ENCODE measurements at places on chromosomes 4 and X.
A peak's percentile ranks its signal among the peaks of the same experiment; 100 is the strongest.

DNA sequence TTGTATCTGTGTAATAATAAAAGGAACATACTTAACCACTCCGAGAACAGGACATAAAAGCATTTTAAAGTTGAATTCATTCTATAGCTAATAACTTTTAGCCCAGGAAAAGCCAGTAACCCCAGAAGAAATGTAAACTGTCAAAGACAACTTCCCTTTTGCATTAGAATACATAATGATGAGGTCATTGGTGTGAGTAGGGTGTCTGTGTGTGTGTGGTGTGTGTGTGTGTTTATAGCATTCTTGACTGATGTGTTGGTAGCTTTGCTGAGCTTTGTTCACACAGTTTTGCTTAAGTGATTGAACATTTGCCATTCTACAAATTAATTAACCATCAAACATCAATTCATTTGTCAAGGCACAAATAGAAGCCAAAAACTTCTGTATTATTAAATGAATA, 559.6 kb downstream of the ARAP2 start:
- DNase-seq = no peak

GRCh38 chr4:32163125-32163524, 1443.0 kb downstream of the PCDH7 start:
- no peak for DNase-seq

- no peak for DNase-seq
Measured at GRCh38 chrX:17787557-17787956, 50.3 kb downstream of the SCML1 start.

GRCh38 chrX:115112411-115112810, 76.8 kb upstream of the RBMXL3 start:
- no peak for DNase-seq

DNA sequence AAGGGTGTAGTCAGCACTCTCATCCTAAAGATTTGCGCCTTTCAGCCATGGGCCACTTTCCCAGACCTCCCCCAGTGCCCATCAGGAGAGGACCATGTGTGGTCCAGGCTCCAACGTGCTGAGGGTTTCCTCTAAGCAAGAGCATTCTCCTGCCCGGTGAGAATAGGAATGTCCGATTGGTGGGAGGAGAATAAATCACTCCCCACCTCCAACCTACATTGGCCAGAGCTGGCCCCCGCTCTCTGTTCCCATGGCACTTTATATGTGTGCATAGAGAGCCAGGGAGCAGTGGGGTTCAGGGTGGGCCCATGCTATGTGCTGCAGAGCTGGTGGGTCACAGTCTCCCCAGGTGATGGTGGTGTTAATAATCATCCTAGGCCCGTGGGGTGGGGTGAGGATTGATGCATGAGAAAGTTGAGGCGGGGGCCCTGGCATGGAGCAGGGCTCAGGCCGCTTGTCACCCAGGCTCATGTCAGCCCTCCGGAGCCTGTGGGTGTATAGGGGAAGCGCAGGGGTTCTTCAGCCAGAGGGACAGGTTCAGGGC, 6.8 kb upstream of the SORCS2 start:
- no peak for DNase-seq

DNA sequence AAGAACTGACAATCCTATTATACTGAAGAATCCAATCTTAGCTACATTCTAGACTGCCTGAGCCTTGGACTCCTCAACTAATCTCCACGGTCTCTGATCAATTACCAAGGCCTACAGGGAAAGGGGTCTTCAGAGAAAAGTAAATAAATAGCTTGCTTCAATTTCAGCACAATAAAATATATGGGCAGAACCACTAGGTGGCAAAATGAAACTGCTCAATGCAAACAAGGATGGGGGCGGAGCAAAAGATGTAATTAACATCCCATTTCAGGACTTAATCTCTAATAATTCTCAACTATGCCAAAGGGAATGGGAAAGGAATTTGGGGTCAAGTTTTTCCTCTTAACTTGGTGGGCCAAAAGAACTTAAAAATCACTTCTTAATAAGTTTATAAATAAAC, 78.4 kb upstream of the MAP3K15 start:
- DNase-seq = no peak

GRCh38 chr4:77465271-77465670, 140.3 kb upstream of the CXCL13 start:
- DNase-seq = no peak

GRCh38 chr4:7843831-7844593, 95.6 kb downstream of the AFAP1 start:
- DNase-seq = peak; percentile 48

- no peak for DNase-seq
Measured at GRCh38 chr4:10530137-10530786, 73.0 kb upstream of the ZNF518B start.

DNA sequence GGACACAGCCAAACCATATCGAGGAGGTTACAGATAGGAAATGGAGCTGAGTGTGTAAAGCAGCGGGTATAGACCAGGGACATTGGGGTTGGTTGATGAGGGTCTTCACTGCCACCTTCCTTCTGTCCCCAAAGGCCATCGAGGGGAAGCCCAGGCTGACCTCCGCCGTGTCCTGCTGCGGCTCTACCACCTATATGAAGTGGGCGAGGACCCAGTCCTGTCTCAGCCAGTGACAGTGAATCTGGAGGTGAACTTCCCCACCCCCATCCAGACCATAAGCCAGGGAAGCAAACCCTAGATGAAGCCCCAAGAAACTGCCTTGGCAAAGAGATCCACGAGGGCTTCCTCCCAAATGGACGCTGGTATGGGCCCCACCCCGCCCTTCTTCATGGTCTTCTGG, 23.2 kb upstream of the MRFAP1 start:
- DNase-seq = no peak

- no peak for DNase-seq
Measured at GRCh38 chrX:7158468-7158990, 10.6 kb upstream of the PUDP start.

DNA sequence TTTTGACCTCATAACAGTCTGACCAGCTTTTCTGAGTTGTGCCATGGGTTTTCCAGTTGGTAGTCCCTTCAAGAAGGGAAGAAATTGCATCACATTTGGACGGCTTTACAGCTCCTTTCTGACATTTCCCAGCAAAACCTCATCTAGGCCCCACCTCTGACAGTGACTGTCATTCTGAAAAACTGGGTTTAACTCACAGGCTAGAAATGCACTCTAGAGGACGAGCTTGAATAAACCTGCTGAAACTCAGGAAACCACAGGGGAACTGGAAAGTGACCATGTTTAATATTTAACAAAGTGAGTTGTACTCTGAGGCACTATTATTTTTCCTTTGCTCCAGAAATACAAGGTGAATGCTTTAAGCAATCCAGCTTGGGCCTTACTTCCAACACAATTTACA, 434.3 kb upstream of the RASGEF1B start:
- DNase-seq = no peak

DNA sequence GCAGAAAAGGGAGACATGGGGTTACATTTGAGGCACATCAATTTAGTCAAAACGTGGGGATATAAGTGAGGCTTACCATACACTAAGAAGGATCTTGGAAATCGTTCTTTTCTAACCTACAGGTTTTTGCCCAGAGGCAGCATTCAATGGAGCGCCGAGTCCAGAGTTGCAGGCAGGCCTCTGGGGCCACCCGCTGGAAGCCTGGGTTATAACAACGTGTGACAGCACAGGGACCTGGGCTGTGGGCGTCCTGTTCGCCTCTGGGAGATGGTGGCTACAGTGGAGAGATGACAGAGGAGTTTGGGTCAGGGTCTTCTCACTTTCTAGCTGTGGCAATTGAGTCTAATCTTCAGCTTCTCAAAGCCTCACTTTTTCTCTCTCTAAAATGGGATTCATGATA, 53.9 kb downstream of the ENPP6 start:
- no peak for DNase-seq

DNA sequence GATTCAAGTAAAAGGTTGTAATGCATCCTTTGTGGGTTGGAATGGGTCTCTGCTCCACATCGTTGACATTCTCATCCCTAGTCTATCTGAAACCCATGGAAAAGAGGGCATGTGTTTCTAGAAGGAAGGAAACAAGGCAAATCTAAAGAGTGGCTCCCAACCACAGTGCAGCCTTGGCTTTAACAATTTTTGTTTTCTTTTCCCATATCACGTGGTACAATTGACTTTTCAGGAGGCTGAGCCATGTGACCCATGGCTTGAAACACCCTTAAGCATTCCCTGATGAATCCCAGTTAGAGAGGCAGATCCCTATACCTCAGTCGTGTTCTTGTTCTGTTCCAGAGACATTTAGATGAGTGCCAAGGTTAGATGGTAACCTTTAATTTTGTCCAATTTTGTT, 12.8 kb downstream of the DCUN1D4 start:
- DNase-seq = no peak

DNA sequence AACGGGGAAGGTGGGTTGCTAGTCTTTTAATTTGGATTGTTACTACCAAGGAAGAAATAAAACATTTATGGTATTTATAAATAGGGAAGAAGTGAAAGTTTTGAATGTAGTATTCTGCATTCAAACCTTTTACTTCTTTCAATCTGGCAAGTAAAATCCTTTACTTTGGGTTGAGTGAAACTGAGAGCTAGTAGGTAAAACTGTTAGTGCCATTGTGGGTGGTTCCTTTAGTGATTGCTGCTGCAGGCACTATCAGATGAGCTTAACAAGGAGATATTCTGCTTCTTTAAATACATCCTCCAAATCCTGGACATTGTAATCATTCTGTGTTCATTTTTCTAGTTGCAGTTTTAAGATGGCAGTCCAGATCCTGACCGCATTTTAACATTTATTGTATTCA, 650.9 kb upstream of the PCDH10 start:
- DNase-seq = no peak

GRCh38 chr4:134533068-134533467, 331.5 kb upstream of the PABPC4L start:
- DNase-seq = no peak

DNA sequence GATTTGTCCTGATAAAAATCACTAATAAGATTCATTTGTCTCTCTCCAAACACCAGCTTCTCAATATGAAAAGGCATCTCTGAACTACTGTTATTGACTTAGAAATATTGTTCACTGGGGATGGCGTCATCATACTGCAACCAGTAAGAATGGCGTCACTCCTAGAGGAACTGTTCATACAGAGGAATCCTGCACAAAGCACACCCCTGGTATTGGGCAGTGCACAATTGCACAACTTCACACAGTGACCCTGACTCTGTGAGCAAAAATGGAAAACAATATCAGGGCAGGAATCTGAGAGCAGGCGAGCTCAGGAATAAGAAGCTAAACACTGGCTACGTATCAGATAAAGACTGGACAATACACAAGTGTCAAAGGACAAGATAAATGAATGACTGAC, 66.7 kb upstream of the PNPLA4 start:
- DNase-seq = no peak

All from CD4-positive, alpha-beta T cell treated with Interferon gamma for 1 hour (primary cell).